ENCODE measurements at places on chromosomes 7 and 10. TPM values are rescaled to one million over a fixed set of nuclear protein-coding genes. Genes with fewer than 3 reads are reported as not detected.

DNA sequence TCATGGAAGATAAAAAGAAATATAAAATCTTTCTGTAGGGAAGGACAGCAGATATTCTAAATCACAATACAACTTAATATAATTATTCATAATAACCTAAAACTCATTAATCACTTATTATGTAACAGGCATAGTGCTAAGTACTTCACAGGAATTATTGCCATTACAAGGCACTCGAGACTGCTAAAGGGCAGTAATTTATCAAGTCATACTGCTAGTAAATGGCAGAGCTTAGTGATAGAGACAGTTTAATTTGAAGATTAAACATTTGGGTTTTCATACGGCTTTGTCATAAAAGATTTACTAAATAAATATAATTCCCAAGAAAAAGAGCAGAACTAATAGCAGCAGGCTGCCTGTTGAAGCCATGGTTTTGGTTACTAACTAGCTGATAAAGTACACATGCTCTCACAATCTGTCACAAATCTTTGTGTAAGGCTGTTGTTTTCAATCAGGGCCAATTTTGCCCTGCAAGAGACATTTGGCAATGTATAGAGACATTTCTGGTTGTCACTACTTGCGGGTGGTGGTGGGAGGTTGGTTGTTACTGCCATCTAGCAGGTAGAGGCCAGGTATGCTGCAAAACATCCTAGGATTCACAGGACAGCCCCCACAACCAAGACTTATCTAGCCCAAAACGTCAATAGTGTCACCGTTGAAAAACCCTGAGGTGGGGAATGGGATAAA is 233.3 kb upstream of the CACNA2D1 start:
- no peak for DNase-seq

DNA sequence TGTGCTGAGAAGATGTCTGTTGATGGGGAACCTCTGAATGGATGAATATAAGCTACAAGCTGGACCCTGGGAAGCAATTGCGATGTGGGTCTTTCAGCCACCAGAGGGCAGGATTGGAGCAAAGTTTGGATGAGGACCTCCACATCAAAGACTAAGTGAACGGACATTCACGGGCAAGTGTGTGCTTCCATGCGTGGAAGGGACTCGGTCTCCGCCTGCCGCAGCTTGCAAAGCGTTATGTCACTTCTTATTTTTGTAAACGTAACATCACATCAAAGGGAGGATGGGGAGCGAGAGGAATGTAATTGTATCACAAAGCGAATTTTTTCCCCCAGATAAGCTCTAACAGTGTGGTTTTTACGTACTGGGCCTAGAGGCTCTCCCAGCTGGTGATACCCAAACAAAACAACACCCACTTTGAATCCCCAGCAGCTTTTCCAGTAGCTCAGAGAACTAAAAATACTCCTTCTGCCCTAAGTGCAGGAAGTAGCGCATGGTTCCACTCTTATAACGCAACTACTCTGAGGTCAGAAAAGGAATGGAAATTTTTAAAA is 65.0 kb downstream of the VWA2 start:
- DNase-seq = peak; percentile 84

DNA sequence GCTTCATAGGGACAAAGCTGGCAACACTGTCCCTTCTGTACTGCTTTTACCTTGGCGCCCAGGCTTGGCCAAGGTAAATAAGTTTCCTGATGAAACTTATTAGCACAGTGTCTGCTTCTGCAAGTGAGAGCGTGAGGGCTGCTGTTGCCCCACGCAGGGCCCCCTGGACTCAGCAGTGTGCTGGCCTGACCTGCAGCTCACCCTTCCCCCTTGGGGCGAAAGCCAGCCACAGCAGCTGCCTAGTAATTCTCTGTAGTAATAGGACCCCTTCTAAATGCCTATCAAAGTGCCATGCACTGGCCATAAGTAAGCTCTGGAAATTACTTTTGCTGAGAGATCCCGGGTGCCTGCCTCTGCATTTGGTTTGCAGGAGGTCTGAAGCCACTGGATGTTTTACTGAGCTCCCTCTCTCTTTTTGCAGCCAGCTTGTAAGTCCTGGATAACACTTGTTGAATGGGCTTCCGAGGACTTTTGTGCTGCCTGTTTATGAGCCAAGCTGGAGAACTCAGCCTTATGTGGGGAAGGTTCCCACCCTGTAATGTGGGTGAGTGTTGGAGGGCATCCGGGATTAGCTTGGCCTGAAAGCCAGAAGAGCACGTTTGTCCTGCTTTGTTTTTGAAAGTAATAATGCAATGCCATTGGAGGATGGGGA is 293.9 kb downstream of the C7orf25 start:
- DNase-seq = no peak

GRCh38 chr7:88291398-88292173 is 15.1 kb downstream of the STEAP4 start:
- DNase-seq = no peak

The GIMAP4 gene
- 6.4 TPM for total RNA-seq

Data from endothelial cell (in vitro differentiated cells).